ENCODE measurements at places on chromosomes 2 and 18. TPM values are rescaled to one million over a fixed set of nuclear protein-coding genes. Genes with fewer than 3 reads are reported as not detected.

DNA sequence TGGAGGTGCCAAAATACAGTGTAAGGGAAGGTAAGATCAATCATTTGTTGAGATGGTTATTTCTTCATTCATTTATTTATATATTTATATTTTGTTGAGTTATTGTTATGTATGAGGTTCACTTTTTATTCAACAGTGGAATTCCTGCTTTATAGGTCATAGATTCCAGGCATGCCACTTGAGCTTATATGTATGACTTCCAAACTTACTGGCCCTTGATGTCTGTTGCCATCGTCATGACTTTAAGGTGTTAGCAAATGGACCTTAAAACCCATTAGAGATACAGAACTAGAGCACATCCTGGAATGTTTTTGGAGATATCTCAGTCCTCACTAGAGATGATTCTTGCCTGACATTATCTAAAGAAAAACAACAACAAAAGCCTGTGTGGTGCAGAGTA is 25.9 kb downstream of the CCDC85A start:
- DNase-seq: no peak

DNA sequence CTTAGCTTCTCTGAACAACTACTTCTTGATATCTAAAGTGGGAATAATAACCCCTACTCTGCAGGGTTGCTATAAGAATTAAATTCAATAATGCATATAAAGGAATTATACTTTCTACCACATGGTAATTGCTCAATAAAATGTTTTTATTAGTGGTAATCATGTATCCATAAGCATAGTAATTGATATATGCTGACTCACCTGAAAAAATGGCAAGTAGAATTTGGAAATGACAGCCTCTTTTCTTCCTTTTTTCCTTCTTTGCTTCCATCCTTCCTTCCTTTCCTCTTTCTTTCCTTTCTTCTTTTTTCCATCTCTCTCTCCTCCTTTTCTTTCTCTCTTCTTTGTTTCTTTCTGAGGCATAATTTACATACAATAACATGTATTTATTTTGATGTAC is 65.3 kb downstream of the DPP10 start:
- no peak for DNase-seq

DNA sequence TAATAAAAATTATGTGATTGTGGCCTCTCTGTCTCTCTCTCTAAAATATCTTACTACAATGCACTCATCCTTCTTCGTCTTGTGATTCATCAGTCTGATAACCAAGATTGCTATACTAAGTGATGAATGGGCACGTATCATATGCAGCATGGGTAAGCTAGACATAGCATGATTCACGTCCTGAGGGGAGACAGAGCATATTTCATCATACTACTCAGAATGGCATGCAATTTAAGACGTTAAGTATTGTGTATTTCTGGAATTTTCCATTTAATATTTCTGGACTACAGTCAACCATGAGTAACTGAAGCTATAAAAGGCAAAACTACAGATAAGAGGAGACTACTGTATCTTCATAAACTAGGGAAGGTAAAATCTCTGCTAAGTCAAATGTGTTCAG is 97.0 kb upstream of the CD226 start:
- DNase-seq: no peak

DNA sequence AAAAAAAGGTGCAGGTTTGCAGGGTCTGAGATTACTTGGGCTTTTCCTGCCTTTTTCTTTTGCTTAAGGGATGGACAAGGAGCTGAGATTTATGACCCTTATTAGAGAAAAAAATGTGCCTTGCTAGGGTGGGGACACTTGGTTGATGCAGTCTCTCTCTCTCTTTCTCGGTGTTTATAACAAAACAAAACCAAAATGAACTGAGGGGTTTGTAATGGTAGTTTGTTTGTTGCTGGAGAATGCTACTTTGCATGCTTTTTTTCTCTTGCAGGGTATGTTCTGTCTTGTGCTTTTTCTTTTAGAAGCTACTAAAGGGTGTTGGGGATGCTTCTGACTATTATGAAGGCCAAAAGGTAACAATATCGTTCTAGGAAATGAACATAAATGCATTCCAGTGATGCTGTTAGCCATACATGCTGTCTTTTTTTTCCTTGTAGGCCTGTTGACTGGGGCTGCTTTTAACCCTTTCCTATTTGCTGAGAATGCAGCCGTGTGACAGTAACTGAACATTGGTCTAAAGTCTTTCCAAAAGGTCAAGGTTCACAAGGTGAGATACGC is 435 bp downstream of the ZNF532 start:
- no peak for DNase-seq

- DNase-seq: no peak
Measured at GRCh38 chr2:36650031-36650829, 46.3 kb upstream of the VIT start.

- DNase-seq: no peak
Measured at GRCh38 chr2:146388757-146389156, 1456.1 kb upstream of the ACVR2A start.

DNA sequence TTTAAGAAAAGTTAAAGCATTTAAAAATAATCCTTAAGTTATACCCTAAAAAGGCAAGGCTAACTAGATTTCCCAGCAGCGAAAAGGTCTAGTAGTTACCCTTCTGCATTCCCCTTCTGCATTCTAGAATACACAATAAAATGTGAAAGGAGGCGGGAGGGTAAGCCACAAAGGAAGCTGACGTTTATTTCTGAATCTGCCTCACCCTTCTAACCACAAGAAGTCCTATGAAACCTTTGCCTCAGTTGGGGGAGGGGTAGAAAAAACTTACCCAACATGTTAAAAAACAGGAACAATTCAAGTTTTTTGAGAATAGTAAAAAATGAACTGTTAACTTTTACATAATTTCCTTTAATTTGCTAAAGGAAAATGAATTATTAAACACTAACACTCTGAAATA is 11.3 kb downstream of the STK17B start:
- DNase-seq: no peak

OR6B3 gene
- total RNA-seq: not detected

CRYBA2 gene
- total RNA-seq: not detected

MYO7B gene
- total RNA-seq: 1,039 TPM

EPHA4 gene
- 12.2 TPM for total RNA-seq

DNAH6 gene
- under 0.01 TPM for total RNA-seq

Data from Peyer's patch (tissue), 4 donors.